ENCODE measurements at places on chromosomes 11 and 22.

DNA sequence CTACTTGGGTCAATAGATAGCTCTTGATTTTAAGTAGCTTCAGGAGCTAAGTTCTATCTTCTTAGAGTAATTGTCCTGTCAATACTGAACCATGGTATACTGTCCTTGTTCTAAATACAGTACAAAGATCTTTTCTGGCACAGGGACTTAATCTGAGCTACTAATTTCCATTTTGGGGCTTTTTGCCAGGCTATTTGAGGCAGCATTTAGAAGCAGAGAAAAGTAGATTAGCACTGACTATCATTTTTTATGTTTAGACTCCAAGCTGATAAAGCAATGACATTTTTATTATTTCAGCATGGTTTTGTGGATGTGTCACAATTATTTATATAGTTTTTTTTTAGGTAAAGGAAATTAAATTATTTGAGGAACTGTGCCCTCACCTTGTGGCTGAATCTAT, 163.2 kb downstream of the FAT3 start:
- no peaks in the 10 kb centered on the region for H3K27me3 ChIP-seq
- no peaks in the 10 kb centered on the region for H3K4me1 ChIP-seq
- no peak overlapping the region for H3K27ac ChIP-seq
- no peak for DNase-seq
- no peaks in the 10 kb centered on the region for H3K36me3 ChIP-seq

DNA sequence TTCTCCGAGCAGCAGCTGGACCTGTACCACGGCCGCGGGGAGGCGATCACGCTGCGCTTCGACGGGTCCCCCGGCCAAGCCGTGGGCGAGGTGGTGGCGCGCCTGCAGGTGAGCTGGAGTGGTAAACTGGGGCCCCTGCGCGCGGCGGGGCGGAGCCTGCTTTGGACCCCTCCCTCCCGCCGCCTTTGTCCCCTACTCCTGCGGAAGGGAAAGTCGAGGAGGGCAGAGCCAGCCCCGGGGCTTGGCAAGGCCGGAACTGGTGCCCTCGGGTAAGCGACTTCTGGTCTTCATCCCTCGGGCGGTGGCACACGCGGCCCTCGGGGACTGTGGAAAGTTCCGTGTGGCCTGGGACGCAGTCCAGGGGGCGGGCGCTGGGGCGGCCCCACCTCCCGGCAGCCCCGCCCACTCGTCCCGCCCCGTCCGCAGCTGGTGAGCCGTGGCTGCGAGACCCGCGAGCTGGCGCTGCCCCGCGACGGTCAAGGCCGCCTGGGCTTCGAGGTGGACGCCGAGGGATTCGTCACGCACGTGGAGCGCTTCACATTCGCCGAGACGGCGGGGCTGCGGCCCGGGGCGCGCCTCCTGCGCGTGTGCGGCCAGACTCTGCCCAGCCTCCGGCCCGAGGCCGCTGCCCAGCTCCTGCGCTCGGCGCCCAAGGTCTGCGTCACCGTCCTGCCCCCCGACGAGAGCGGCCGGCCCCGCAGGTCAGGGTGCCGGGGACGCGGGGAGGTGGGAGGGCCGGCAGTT, 9.2 kb downstream of the SIPA1 start:
- peak overlapping the region; percentile 18 for H3K27ac ChIP-seq
- H3K27me3 ChIP-seq = no peaks in the 10 kb centered on the region
- H3K4me1 ChIP-seq = peaks cover 33% of the 10 kb centered on the region

GRCh38 chr11:68011051-68011943, 1.2 kb downstream of the ALDH3B1 start:
- H3K36me3 ChIP-seq = no peaks in the 10 kb centered on the region
- H3K27ac ChIP-seq = peak overlapping the region; percentile 89
- no peak for DNase-seq
- peaks cover 70% of the 10 kb centered on the region for H3K4me1 ChIP-seq

DNA sequence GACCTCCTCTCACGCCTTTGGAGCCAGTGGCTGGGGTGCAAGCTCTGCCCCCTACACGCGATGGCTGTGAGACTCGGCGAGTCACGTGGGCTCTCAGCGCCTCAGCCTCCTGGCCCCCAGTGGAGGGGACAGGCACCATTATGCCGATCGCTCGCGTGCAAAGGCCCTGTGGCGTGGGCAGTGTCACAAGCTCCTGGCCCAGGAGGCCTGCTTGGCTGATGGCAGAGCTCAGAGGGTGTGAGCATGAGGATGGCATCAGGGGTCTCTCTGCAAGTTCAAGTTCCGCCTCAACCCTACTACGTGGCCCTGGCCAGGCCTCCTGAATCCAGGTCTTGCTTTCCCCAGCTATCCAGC, 90.8 kb upstream of the KCNQ1OT1 start:
- H3K4me1 ChIP-seq = peaks cover 8% of the 10 kb centered on the region
- H3K4me3 ChIP-seq = no peak overlapping the region
- peak; percentile 17 for DNase-seq
- H3K36me3 ChIP-seq = no peaks in the 10 kb centered on the region
- H3K27me3 ChIP-seq = no peaks in the 10 kb centered on the region

- H3K36me3 ChIP-seq = no peaks in the 10 kb centered on the region
- H3K27me3 ChIP-seq = no peaks in the 10 kb centered on the region
- H3K4me3 ChIP-seq = no peak overlapping the region
- no peak overlapping the region for H3K27ac ChIP-seq
Observed at GRCh38 chr22:39917197-39917643, 16.3 kb downstream of the GRAP2 start.

DNA sequence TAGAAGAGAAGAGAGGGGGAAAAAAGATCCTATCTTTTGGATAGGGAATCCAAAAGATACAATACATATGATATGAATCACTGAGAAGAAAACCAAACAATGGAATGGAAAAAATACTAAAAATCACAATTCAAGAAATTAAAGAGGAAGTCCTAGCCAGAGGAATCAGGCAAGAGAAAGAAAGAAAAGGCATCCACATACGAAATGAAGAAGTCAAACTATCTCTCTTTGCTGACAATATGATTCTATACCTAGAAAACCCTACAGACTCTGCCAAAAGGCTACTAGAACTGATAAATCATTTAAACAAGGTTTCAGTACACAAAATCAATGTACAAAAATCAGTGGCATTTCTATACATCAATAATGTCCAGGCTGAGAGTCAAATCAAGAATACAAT, 91.4 kb downstream of the EFCAB6 start:
- no peaks in the 10 kb centered on the region for H3K36me3 ChIP-seq
- no peaks in the 10 kb centered on the region for H3K4me1 ChIP-seq
- no peak overlapping the region for H3K27ac ChIP-seq

GRCh38 chr11:16989554-16989953, 24.7 kb downstream of the PLEKHA7 start:
- H3K36me3 ChIP-seq = no peaks in the 10 kb centered on the region
- H3K27me3 ChIP-seq = no peaks in the 10 kb centered on the region
- H3K27ac ChIP-seq = no peak overlapping the region
- DNase-seq = no peak

GRCh38 chr11:68896171-68896959, 7.3 kb downstream of the MRPL21 start:
- H3K4me1 ChIP-seq = no peaks in the 10 kb centered on the region
- H3K4me3 ChIP-seq = no peak overlapping the region
- peaks cover 82% of the 10 kb centered on the region for H3K36me3 ChIP-seq
- H3K27me3 ChIP-seq = no peaks in the 10 kb centered on the region
- peak; percentile 69 for DNase-seq
- no peak overlapping the region for H3K27ac ChIP-seq

DNA sequence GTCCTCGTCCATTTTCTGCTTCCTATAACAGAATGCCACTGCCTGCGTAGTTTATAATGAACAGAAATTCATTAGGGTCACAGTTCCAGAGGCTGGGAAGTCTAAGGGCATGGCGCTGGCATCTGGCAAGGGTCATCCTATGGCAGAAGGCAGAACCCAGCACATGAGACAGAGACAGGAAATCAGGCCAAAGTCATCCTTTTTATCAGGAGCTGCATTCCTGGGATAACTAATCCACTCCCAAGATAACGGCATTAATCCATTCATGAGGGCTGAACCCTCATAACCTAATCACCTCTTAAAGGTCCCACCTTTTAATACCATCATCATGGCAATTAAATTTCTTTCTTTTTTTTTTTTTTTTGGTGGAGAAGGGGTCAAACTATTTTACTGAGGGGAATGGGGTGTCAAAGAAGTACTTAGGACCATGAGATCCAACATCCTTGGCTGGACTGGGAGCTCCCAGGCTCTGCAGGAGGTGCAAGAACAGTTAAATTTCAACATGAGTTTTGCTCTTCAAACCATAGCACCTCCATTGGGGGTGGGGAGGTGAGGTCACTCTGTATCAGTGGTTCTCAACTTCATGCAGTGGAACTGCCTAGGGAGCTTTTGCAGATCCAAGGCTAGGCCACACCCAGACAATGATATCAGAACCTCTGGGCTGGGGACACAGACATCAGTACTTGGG, 4.4 kb downstream of the TMEM109 start:
- peaks cover 39% of the 10 kb centered on the region for H3K4me1 ChIP-seq
- no peaks in the 10 kb centered on the region for H3K27me3 ChIP-seq
- no peak overlapping the region for H3K27ac ChIP-seq
- peak; percentile 17 for DNase-seq
- H3K4me3 ChIP-seq = no peak overlapping the region

DNA sequence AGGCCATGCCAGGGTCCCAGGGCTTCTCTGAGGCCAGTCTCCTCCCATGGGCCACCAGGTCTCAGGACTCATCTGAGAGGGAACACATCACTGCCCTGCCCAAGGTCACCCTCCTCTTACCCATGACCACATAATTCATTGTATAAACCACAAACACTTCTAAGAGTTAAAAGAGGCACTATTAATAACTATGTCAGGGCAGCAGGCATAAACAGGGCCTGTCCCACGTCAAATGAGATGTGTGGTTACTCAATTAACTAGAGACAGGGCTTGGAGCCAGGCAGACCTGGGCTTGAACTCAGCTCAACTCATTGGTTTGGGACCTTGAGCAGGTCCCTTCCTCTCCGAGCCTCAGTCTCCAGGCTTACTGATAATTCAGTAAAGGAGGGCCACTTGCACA, 33.1 kb downstream of the ARAP1 start:
- H3K36me3 ChIP-seq = no peaks in the 10 kb centered on the region
- no peaks in the 10 kb centered on the region for H3K27me3 ChIP-seq
- H3K4me3 ChIP-seq = no peak overlapping the region
- peak; percentile 81 for DNase-seq
- H3K27ac ChIP-seq = peak overlapping the region; percentile 91
- peaks cover 70% of the 10 kb centered on the region for H3K4me1 ChIP-seq

- H3K27me3 ChIP-seq = no peaks in the 10 kb centered on the region
- no peak for DNase-seq
- H3K4me3 ChIP-seq = no peak overlapping the region
- no peaks in the 10 kb centered on the region for H3K4me1 ChIP-seq
- no peaks in the 10 kb centered on the region for H3K36me3 ChIP-seq
- no peak overlapping the region for H3K27ac ChIP-seq
Observed at GRCh38 chr11:70297341-70297740, 26.9 kb downstream of the PPFIA1 start.

DNA sequence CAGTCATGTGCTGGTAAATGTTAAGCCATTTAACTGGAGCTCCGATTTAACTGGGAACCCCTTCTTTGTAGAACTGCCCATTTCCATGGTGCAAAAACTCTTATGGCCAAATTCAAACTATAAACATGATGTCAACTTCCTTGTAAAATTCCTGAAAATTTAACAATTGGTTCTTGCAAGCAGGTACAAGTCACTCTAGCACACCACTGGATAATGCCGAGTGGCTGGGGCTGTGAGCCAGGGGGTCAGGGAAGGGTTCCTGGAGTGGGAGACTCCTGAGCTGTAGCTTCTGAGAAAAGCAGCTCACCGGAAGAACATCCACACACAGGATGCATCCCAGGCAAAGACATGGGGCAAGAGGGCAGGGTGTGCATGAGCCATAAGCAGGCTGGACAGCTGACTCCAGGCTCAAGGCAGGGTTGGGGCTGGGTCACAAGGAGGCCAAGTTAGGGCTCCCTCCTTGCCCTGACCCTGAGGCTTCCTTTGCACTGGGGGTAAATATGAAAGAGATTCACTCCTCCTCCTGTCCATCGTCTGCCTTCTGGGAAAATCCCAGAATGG, 18.2 kb downstream of the P2RY2 start:
- no peaks in the 10 kb centered on the region for H3K27me3 ChIP-seq
- no peak for DNase-seq
- peaks cover 11% of the 10 kb centered on the region for H3K4me1 ChIP-seq
- H3K27ac ChIP-seq = no peak overlapping the region
- H3K36me3 ChIP-seq = peaks cover 8% of the 10 kb centered on the region

DNA sequence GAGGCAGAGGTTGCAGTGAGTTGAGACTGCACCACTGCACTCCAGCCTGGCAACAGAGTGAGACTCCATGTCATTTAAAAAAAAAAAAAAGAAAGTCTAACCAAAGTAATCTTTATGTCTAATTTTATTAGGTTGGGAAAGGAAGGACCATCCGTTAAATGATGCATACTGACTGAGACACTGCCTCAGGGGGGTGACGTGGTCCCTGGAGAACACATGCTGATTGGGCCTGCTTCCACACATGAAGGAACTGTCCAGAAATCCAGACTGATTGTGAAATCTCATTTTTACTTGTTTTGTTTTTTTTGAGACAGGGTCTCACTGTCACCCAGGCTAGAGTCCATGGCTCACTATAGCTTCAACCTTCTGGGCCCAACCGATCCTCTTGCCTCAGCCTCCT, 5.5 kb downstream of the SF3A1 start:
- no peaks in the 10 kb centered on the region for H3K27me3 ChIP-seq
- peaks cover 10% of the 10 kb centered on the region for H3K36me3 ChIP-seq
- peak overlapping the region; percentile 44 for H3K27ac ChIP-seq
- H3K4me1 ChIP-seq = peaks cover 31% of the 10 kb centered on the region
- no peak for DNase-seq

- no peak for DNase-seq
- no peak overlapping the region for H3K4me3 ChIP-seq
- H3K27me3 ChIP-seq = no peaks in the 10 kb centered on the region
- no peaks in the 10 kb centered on the region for H3K4me1 ChIP-seq
Observed at GRCh38 chr11:27147916-27148315, 107.3 kb downstream of the BBOX1 start.

- peak overlapping the region; percentile 87 for H3K4me3 ChIP-seq
- no peaks in the 10 kb centered on the region for H3K27me3 ChIP-seq
- peak overlapping the region; percentile 73 for H3K27ac ChIP-seq
- no peaks in the 10 kb centered on the region for H3K36me3 ChIP-seq
- peak; percentile 65 for DNase-seq
Observed at GRCh38 chr22:33919391-33920196, 682 bp downstream of the LARGE1 start.

DNA sequence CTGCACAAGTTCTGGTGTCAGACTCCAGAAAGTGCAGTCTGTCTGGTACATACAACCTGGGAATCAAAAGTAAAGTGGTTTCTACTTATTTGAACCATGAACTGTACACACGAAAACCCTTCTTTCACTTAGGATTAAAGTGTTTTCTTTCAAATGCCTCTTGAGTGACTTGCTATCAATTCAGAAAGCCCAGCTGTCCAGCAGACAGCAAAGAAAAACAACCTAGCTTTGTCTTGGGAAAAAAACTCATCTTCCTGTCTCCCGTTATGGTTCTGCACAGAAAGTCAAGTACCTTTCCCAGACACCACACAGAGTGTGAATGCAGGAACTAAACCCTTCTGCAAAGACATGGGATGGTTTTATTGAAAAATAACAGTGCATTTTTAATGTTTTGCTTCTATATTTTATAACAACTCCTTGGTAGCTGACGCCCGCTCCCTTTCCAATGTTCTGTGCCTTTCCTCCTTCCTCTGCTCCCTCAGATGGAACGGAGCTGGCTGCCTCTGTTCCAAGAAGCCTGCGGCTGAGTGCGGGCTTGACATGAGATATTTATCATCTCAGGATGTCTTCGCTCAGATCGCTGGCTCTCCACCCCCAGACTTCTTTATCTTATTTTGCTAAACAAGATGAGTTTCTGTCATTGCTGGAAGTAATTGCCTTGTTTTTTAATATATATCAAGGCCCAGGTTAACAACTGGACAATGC, 322.3 kb upstream of the B3GAT1 start:
- H3K4me3 ChIP-seq = no peak overlapping the region
- H3K27ac ChIP-seq = no peak overlapping the region
- no peak for DNase-seq
- no peaks in the 10 kb centered on the region for H3K4me1 ChIP-seq
- H3K36me3 ChIP-seq = no peaks in the 10 kb centered on the region
- H3K27me3 ChIP-seq = no peaks in the 10 kb centered on the region
